ENCODE measurements at places on chromosomes 1 and 21.

DNA sequence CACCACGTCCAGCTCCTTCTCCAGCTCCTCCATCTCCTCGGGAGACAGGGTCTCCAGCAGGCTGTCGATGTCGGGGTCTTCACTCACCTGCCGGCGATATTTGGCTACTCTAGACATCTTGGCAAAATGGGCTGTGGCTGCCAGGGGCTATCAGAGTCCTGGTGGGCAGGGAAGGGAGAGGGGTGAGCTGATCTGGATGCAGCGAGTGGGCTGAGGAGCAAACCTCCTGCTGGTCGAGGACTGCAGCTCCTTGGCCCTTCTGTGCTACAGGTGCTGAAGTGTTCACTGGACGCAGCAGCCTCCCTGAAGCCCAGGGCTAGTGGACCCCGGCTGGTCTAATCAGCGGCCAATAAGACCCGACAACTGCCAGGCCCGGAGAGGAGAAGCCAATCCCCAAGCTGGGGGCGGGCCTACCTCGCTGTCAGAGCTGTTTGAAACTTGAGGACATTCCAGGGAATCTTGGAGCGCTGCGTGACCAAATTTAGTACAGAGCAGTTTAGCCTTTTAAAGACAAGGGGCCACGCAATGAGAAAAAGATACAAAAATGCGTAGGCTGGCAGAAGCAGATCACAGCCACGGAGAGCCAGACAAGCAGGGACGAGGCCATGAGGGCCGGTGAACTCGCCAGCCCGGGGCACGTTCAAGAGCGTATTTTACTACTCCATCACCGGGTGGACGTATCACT, at the start of gene LMOD1:
Gene LMOD1 (minus strand): TSS at position 325 of the 685 bp plus-strand sequence. CDS start 208 bp downstream, at position 117.
- H3K27ac ChIP-seq = peak within 1 kb of the TSS; percentile 50
- peak; percentile 91 for DNase-seq
- peak within 1 kb of the TSS; percentile 82 for H3K4me3 ChIP-seq
- H3K4me1 ChIP-seq = peaks cover 40% of the 10 kb centered on the region
- H3K36me3 ChIP-seq = no peaks in the 10 kb centered on the region
- peaks cover 32% of the 10 kb centered on the region for H3K27me3 ChIP-seq

- no peak overlapping the region for H3K27ac ChIP-seq
- no peaks in the 10 kb centered on the region for H3K27me3 ChIP-seq
- H3K36me3 ChIP-seq = no peaks in the 10 kb centered on the region
- no peak for DNase-seq
- H3K4me1 ChIP-seq = peaks cover 16% of the 10 kb centered on the region
Measured at GRCh38 chr1:215660259-215660658, 93.2 kb downstream of the KCTD3 start.

GRCh38 chr1:92882819-92883218, 51.0 kb downstream of the RPL5 start:
- DNase-seq = no peak
- H3K27me3 ChIP-seq = no peaks in the 10 kb centered on the region
- H3K4me1 ChIP-seq = peaks cover 10% of the 10 kb centered on the region
- no peak overlapping the region for H3K4me3 ChIP-seq

DNA sequence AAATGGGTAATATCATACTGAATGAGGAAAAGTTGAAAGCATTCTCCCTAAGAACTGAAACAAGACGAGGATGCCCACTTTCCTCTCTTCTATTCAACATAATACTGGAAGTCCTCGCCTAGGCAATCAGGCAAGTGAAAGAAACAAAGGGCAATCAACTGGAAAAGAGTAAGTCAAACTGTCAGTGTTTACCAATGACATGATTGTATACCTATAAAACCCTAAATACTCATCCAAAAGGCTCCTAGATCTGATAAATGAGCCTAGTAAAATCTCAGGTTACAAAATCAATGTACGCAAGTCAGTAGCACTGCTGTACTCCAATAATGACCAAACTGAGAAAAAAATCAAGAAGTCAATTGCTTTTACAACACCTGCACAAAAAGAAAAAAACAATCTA, 575.8 kb upstream of the PRMT6 start:
- no peak for DNase-seq
- H3K36me3 ChIP-seq = peaks cover 30% of the 10 kb centered on the region
- H3K4me1 ChIP-seq = 0 out of 2 replicates have a peak, but pooled peaks cover 3% of the 10 kb centered on the region
- H3K27me3 ChIP-seq = peaks cover 3% of the 10 kb centered on the region
- no peak overlapping the region for H3K27ac ChIP-seq

DNA sequence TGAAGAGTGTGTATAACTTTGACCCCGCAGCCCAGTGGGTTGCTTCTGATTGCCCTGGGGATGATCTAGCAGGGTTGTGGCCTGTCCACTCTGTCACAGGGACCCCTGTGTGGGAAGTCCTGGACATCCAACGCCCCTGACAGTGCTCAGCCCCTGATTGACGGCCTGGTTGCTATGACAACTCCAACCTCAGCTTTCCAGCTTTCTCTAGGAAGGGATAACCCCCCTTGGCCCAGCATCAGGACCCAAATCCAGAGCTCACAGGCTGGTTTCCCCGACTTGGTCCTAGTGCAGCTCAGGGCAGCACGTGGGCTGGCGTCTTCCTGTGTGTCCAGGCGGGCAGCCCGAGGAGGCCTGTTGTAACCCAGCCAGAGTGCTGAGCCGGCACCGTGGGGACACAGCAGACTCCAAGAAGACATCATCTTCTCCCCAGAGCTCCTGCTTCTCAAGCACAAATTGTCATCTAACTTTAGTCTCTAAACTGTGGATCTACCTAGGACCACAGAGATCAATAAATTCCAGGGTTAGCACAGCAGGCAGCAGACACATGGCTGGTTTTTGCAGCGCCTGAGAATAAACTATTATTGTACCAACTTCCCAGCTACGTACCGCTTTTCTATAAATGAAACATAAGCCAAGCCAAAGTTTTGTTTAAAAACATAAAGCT, 18.9 kb upstream of the PDXK start:
- H3K36me3 ChIP-seq = peaks cover 10% of the 10 kb centered on the region
- peaks cover 11% of the 10 kb centered on the region for H3K4me1 ChIP-seq
- H3K4me3 ChIP-seq = no peak overlapping the region
- no peaks in the 10 kb centered on the region for H3K27me3 ChIP-seq
- DNase-seq = no peak
